ENCODE measurements at places on chromosomes 4 and X.

GRCh38 chr4:167117273-167117672, 117.0 kb downstream of the SPOCK3 start:
- DNase-seq, result no peak

GRCh38 chr4:92099861-92100260, 203.9 kb upstream of the GRID2 start:
- DNase-seq, result no peak

- DNase-seq, result peak; percentile 37
These were observed 361 bp downstream of the QDPR start for GRCh38 chr4:17511509-17511949.

DNA sequence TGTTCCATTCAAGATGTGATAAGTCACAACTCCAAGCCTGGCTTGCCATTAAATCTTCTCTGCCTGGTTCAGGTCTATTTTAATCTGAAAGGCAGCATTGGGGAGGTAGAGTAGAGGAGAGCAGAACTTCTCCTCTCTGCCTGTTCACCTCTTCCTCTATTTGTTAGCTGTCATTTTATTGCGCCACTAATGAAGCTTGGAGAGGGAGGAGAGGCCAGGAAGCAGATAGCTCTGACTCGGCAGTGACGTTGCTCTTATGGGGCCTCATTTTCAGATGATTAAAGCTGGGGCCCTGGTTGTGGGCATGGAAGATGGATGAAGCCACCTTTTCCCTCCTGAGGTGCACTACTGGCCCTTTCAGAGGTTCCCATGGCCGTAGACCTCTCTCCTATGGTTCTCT, 207.3 kb downstream of the MID1IP1 start:
- DNase-seq, result no peak

DNA sequence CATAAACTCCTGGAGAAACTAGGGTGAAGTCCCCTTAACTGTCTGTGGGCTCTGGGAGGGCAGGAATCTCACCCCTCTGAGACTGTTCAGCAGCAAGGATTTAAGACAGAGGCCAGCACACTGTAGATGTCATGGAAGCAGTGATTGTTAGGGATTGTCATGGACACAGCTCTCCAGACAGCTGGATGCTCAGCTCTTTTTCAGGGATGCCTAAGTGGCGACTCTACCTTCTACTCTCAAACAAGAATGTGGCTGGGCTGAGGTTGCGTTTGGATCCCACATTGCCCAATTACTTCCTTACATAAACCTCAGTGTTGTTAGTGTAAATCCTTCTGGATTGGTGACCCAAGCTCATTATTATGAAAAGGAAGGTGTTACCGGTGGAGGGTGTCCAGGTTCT, 291.9 kb upstream of the VCX3A start:
- no peak for DNase-seq

GRCh38 chr4:185730849-185731608, 81.0 kb downstream of the SORBS2 start:
- DNase-seq, result no peak

DNA sequence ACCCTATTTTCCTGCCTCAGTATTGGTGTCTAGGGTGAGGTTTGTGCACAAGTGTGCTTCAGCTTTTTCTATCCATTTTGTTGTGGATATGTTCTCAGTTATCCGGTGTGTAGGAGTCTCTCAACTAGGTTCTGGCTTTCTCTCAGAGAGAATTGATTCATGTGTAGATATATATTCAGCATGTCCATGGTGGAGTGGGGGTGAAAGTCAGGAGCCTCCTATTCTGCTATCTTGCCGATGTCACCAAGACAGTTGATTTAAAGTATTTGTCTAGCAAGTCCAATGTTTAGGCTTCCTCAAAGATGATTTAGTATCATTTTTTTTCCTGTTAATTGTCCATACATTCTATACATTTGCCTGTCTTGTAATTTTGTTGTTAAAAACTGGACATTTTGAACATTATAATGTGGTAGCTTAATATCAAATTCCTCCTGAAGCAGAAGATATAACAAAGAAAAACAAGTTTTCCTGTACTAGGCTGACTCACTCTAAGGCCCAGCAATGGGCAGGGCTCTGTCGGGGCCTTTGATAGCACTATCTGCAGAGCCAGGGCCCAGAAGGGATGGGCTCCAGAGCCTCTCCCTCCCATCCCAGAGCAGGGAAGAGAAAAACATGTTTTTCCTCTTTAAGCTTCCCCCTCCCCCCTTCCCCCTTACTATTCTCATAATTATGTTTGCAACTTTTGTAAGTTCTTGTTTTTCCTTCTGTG, 37.6 kb downstream of the GLUD2 start:
- no peak for DNase-seq

- DNase-seq, result no peak
These were observed 506.7 kb downstream of the BCOR start for GRCh38 chrX:39591099-39591498.

DNA sequence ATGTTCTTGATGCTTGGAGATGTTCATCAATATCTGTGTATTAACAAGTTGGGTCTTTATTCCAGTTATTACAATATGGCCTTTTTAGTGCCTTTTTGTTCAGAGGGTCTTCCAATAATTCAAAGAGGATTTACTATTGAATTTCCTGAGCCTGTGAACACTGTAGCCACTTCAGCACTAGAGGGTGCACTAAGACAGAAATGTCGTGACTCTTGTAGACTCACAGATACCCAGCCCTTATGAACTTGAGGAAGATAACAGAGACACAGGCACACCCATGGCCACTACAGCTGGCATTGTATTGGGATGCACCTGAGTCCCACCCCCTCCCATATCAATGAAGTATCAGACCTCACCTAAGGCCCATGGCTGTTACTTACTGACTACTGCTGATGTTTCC, 54.4 kb upstream of the ACTRT1 start:
- DNase-seq, result no peak

DNA sequence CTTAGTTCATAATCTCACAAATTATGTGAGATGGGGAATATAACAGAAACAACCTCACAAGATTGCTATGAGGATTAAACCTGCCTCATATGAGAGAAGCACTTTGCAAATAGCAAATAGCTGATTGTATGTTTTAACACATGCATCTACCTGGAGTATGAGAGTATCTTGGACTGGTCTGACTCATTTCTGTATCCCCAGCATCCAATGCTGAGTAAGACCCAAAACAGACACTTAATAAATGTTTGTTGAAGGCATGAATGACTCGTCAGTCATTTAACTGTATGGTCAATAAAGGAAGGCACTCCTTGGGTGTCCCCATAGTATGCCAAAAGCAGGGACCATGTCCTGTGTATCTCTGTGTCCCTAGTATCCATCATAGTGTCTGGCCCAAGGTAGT, 350.9 kb upstream of the F9 start:
- DNase-seq, result no peak

- no peak for DNase-seq
These were observed 422.1 kb downstream of the BCOR start for GRCh38 chrX:39675619-39676018.

DNA sequence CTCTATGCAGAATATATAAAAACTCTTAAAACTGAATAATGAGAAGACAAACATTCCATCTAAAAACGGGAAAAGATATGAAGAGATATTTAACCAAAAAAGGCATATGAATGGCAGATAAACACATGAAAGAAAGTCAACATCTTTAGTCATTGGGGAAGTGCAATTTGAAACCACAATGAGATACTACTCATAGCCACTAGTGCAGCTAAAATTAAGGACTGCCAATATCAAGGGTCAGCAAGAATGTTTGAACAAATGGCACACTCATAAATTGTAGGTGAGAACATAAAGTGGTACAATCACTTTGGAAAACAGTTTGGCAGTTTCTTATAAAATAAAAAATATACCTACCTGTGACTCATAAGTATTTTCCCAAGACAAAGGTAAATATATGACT, 534.9 kb upstream of the DIPK2B start:
- DNase-seq, result no peak

DNA sequence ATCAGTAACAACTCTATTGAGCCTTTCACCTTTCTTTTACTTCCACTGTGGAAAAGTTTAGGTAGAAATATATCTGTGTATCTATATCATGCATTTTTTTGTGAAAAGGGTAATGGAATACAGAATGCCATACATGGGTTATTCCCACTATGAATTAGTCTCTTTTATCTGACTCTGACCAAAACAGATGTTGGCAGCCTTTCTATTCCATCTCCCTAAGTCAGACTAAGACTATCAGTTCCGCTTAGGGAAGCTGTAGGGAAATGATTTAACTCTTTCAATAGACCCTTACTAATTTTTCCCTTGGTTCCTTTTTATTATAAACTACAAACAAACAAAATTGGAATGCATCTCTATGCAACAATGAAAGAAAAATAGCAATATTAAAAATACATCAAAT, 92.3 kb upstream of the LEF1 start:
- no peak for DNase-seq

DNA sequence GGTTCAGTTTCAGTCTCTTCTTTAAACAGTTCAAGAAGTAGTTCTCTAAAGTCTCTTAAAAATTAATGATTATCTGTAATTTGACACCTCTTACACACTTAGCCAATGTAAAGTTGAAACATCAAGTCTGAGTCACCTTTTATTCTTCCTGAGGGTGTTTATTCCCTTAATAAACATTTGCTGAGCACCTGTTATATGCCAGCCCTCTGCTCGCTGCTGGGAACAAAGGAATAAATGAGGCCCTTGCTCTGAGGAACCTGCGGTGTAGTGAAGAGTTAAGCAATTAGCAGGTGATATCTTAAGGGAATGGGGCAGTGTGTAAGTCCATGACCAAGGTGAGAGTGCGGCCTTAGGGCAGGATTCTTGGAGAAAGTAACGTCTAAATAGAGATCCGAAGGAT, 5.2 kb upstream of the NDNF start:
- no peak for DNase-seq

- no peak for DNase-seq
These were observed 24.4 kb upstream of the CYP4V2 start for GRCh38 chr4:186166852-186167512.

DNA sequence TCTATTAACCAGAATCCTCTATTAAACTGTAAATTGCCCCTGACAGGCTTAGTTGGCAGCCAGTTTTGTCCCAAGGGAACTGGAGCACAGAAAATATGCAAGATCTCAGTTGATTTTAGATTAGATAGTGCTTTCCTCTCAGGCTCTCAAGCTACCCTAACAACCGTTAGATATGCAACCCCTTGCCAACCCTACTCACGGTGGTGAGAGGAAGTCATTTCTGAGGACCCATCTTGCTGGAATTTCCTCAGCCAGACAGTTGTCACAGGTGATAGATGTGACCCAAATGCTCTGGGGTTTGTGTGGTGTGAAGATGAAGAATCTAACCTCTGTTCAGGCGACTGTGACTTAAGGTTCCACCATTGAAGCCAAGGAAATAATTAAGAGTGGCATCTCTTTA, 447.1 kb downstream of the MID1IP1 start:
- DNase-seq, result no peak

DNA sequence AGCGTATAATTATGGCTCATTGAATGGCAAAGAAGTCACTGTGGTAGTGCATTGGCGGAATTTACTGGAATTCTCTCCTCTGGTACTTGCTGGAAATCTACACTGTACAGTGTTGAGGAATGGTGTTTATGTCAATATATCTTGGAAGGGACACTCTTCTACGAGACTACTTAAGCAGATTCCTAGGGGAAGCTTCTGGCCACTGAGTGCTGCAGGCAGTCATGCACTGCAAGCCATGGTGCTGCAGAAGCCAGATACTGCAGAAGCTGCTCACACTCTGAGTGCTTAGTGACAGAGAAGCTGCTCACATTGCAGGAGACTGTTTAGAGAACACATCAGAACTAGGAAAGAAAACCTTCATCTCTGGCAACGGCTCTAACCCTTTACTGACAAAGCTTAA, 725.0 kb downstream of the CCSER1 start:
- no peak for DNase-seq

GRCh38 chr4:8819019-8819418, 52.6 kb downstream of the HMX1 start:
- no peak for DNase-seq

GRCh38 chrX:123905332-123905731, 45.5 kb downstream of the XIAP start:
- DNase-seq, result no peak

DNA sequence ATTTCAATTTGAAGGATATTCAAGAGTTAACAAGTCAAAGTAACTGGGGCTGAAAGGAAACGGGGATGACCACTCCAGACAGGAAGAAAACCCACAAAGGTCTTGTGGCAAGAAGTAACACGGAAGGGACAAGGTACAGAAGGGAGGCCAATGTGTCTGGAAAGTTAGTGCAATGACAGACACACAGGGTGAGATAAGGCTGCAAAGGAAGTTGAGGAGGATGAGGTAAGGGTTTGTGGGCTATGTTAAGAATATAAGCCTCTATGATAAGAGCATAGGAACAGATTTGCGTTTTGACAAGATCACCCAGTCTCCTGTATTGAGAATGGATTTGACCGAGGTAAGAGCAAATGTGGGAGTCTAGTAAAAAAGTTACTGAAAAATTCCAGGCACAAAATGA, 21.9 kb upstream of the EMCN start:
- no peak for DNase-seq

DNA sequence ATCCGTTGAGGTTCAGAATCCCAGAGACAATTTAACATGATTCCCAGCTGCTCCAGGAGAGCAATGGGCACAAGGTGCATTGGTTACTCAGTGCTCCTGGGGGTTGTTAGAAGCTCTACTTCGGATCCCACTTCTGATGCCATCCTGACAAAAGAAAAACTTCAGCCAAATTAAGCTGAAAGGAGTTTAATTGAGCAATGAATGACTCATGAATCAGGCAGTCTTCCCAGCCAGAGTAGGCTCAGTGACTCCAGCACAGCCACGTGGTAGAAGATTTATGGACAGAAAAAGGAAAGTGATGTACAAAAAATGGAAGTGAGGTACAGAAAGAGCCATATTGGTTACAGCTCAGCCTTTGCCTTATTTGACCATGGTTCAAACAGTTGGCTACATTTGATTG, 95.7 kb downstream of the PWWP3B start:
- DNase-seq, result no peak

DNA sequence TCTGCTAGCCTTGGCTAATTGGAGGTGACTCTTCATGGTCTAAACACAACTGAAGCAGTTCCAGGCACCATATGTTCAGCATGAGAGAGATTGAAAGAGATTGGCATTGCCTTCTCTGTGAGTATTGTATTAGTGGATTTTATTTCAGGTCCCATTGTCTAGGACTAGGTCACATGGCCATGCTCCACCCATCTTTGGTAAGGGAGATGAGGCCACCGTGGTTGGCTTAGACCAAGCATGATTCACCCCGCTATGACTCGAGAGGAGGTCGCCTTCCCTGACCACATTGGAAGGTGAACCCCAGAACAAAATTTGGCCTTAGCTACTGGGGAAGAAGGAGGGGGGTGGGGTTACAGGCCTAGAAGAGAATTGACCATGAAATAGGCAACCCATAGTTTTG, 109.9 kb upstream of the BCOR start:
- DNase-seq, result no peak

DNA sequence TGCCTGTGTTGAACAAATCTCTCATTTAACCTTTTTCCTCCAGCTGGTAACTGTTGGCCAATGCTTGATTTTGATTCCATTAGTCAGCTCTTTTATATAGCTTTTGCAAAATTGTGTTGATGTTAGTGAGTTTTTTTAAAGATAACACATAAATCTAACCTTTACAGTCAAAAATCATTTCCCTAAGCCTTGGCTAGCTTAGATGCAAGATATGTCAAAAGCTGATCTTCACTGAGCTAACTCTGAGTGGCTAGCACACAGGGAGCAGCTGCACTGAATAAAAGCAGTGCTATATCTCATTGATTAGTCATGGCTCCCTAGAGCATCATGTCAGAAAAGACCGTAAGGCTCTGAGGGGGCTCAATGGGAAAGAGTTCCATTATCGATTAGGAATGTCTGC, 78.7 kb downstream of the PPARGC1A start:
- DNase-seq, result no peak

- no peak for DNase-seq
These were observed 77.1 kb upstream of the ZMAT1 start for GRCh38 chrX:102008901-102009300.
